ENCODE measurements at places on chromosomes 11 and 22.

DNA sequence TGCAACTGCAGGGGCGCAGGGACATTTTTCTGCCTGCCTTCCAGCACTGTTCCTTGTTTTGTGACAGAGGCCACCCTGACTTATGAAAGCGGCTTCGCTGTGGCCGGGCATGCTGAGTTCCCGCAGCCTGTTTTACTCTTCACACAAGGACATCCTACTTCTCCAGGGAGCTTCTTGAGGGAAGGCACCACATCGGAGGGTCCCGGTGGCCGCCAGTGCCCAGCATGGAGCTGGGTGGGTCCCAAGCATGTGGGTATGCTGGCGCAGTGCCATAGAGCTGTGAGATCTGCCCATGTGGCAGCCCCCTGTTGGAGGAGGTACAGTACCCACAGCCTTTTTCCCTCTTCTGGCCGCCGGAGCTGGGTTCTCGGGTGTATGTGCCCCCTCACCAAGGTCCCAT, 136.1 kb downstream of the GRIK4 start:
- DNase-seq = no peak

DNA sequence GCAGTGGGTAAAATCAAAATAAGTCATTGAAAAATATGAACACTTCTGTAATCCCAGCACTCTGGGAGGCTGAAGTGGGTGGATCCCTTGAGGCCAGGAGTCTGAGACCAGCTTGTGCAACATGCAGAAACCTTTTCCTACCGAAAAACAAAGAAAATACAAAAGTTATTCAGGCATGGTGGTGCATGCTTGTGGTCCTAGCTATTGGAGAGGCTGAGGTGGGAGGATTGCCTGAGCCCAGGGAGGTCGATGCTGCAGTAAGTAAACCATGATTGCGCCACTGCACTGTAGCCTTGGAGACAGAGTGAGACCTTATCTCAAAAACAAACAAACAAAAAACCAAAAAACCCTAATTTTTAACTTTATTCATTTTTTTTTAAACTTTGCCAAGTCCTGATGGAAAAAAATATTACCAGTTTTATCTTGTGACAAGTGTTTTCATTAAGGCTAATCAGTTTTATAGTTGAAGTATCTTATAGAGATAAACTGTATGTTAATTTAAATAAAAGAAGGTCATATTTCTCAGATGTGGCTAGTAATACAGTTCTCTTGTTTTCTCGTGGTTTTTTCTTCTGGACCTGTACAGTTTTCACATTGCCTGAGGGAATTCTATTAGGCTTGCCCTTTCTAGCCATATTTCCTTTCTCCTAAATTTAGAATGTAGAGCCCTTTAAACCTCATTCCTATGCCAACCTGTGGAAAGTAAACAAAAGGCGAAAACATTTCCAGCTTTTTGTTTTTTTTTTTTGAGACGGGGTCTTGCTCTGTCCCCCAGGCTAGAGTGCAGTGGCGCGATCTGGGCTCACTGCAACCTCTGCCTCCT, 9.4 kb downstream of the HIPK3 start:
- no peak for DNase-seq

- DNase-seq = no peak
Measured at GRCh38 chr22:22752556-22753477, 108.4 kb downstream of the GGTLC2 start.

DNA sequence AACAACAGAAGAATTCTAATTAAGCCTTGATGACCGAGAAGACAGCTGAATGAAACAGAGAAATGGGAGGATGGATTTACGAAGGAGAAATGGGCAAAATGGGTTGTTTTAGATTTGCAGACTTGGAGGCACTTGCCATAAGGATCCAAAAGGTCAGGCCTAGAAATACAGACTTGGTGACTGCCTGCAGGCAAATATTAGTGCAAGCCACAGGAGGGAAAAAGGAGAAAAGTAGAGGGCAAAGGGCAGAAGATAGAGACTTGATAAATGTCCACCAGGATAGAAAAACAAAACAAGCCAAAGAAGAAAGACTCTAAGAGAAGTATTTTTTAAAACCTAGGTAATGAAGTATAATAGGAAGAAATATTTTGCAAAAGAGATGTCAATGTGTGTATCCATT, 13.1 kb downstream of the CCDC34 start:
- no peak for DNase-seq

- no peak for DNase-seq
Measured at GRCh38 chr11:114496915-114497314, 57.6 kb downstream of the REXO2 start.

DNA sequence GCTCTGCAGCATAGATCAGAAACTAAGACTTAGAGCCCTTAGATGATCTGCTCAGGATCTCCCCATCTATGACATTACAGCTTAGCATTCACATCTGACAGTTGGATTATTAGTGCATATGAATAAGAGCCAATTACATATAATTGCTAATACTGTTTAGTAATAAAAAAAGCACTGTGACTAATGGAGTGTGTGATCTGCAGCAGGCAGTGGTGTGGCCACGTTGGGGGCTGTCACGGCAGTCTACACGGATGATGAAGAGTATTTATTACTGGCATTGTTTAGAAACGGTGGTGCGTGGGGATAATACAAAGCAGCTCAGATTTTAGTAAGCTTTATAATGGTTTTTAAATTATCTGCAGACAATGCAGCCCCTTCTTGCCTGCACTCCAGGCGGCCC, 93.5 kb upstream of the TIMP3 start:
- no peak for DNase-seq

DNA sequence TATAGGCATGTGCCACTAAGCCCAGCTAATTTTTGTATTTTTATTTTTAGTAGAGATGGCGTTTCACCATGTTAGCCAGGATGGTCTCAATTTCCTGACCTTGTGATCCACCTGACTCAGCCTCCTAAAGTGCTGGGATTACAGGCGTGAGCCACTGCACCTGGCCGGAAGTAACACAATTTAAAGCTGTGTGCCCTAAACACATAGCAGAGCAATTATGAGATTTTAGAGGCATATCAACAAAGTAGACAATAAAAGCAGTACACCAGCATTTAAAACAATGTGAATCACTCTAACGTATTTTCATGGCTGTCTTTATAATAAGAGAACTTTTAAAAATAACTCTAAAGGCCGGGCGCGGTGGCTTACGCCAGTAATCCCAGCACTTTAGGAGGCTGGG, 42.4 kb downstream of the PRR14L start:
- DNase-seq = no peak

- DNase-seq = peak; percentile 2
Measured at GRCh38 chr11:46159680-46160079, 38.4 kb upstream of the PHF21A start.

GRCh38 chr22:48503035-48503625, 1324.5 kb downstream of the BRD1 start:
- no peak for DNase-seq

GRCh38 chr11:35327829-35328228, 91.5 kb downstream of the SLC1A2 start:
- DNase-seq = no peak

DNA sequence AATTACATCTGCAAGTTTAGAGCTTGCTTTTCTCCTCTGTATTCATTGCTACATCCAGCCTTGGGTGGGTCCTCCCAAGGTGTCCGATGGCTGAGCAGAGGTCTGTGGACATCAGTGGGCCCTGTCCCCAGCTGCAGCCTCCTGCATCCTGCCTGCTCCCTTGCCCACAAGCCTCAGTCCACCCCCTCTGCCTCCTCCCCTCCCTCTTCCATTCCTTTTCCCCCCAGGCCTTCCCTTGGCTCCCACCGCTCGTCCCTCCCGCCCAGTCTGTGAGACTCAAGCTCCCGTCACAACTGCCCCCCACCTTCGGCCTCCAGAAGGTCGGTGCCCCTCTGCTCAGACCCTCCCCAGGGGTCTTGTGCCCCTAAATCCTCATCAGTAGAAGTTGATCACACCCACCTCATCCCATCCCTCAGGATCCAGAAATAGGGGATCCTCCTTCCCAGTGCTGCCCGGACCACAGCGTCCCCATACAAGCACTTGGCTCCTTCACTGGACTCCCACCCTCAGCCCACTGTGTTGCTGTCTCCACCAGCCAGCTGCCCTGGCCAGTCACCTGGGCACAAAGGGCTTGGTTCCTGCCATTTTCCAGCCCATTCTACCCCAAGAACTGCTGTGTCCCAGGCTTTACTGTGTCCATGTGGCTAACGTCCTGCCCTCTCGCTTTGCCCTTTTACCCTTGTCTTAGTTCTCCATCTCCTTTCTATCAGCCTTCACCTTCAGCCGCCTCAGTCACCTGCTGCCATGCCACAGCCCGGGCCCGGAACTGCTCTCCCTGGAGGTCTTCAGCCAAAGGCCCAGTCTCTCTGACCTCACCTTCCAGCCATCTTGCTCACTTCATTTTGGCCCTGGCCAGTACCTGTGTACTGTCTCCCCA, 2.2 kb upstream of the OMP start:
- no peak for DNase-seq

DNA sequence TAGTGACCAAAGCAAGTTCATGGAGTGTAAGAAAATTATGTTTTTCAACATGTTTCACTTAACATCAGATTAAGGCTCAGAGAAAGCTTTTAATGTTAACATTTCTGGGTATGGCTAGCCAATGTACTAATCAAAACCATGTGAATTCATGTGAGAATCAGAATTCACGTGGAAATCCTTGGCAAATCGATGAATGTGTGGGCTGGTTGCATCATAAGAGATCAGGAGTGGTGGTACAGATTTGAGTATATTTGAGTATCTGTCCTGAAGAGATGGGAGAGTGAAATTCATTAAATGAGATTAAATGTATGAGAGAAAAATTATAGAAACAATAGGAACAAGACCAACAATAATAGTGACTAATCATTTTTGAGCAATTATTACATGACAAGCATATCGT, 638.6 kb upstream of the ANO5 start:
- DNase-seq = no peak

DNA sequence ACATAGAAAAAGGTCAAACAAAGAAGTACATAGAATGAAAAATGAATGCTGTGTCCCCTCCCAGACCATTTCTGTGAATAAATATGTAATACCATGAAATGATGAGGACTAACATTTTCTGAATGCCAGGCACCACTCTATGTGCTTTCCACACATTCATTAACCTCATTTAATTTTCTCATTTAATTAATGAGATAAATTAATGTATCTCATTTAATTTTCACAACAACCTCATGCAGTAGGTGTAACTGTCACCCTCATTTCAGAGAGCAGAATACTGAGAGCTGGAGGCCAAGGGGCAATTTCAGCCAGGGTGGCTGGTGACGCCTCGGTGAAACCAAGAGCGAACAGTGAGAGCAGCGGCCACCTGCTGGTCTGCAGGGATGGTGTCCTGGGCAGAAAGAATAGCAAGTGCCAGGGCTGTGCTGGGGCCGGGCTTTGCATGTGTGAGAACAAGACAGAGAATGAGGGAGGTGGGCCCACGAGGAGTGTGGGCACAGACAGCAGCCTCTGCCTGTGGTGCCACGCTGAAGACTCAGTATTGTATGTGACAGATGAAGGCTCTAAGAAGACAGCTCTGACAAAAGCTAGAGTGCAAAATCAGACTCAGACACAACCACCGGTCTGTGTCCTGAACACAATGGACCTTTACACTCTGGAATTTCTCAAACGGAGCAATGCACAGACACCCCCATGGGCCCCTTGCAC, 1.8 kb upstream of the SERPIND1 start:
- DNase-seq = peak; percentile 18

DNA sequence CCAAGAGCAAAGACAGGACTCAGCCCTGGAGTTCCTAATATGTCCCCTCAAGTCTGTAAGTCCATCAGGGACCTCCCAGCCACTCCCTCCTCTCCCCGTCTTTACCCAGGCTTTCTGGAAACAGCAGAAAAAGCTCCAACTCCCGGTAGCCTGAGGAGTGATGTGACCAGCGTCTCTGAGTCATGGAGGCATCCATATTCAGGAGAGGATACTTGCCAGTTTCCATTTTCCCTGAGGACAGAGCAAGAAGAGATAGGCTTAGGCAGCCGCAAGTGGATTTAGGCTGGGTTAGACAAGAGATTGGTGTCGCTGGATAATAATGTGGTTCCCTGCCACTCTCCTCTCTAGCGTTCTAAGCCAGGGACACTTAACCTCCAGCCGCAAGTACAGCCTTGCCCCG, 206.6 kb downstream of the GRIK4 start:
- DNase-seq = no peak

- DNase-seq = no peak
Measured at GRCh38 chr11:90274362-90274761, 51.5 kb upstream of the CHORDC1 start.

DNA sequence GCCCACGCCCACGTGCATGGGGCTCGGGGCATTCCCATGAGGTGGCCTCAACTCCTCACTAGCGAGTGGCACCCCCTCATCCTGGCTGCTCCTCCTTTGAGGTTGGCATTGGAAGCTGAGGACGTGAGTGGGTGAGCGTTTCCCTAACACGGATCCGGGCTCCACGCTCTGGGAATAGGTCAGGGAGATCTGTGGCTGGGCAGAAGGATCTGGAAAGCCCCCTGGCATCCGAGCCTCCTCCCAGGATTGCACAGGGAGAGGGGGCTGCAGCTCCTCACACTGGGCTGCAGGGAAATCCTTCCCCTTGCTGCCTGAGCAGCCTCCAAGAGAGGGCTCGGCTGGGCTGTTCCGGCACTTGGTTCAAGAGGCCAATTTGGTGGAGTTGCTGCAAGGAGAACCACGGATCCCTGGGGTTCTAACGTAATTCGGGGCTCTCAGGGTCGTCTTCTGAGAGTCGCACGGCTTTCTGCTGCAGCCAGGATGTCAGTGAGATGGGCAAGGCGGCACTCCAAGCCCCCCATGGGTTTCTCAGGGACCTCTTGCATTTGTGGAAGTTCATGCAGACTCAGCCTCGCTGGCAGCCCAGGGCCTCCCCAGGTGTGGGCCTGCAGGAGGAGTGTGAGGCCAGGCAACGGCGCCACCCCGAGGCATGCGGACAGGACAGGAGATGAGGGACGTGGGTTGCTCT, 1119.0 kb downstream of the BRD1 start:
- no peak for DNase-seq

DNA sequence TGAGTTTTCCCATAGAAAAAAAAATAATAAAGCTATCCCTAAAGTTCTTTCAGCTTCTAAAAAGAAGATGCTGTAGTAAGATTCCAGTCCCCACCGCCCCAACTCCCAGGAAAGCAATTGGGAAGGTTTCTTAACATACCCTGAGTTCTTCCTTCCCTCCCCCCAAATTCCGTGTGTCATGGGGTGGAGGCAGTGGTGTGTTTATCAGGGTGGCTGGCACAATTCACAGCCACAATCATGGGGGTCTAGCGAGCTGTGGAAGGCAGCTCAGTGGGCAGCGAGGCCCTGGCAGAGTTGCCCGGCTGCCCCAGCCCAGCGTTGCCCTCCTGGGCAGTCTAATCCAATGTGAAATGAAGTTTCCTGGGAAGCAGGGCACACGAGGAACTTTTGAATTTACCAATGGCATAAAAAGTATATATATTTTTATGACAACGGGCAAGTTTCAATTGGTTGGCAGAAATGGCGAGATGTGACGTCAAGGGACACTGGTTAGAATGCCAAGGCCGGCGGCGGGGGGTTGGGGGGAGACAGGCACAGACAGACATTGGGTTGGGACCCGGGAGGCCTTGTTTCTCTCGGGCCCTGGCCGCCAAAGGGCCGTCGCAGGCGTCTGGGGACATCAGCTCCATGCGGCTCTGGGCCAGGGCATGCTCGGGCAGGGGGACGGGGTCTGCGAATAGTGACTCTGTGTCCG, 80.7 kb upstream of the PPARA start:
- peak; percentile 47 for DNase-seq
